Stimulated activated CD8-positive, alpha-beta memory T cell treated with anti-CD3 and anti-CD28 coated beads, Interleukin-2, amount 100 ng/mL, for 1 hour (primary cell): ENCODE measurements at places on chromosomes 2 and 18.

GRCh38 chr2:10970666-10971065, 58.9 kb downstream of the KCNF1 start:
- DNase-seq, result no peak

GRCh38 chr2:191836853-191837769, 9.8 kb downstream of the CAVIN2 start:
- no peak for DNase-seq

DNA sequence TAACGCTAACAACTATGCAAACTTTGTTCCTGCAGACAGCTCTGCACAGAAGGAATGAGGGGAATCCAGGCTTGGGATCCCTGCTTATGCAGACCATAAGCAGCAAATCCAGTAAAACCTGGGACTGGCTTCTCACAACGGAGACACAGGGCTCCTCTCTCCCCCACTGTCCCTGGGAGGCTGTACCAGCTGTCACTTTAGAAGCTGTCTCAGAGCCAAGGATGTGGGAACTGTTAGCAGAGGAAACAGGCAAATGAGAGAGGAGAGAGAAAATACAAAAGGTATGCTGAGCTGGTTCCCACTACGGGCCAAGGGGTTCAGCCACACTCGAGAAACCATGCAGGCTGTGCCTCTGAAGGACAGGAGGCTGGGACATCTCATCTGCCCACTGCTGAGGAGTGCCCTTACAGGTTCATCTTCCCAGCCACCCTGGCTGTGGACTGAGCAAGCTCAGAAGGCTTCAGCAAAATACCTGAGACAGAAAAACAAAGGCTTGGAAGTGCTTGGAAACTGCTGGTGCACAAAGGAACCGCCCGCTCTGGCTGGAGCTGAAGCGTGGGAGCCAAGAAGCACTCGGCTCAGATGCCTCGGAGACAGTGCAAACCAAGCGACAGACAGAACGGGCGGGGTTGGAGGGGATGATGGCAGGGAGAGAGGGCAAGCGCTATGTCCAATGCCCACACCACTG, 72.5 kb downstream of the FAM210A start:
- no peak for DNase-seq

DNA sequence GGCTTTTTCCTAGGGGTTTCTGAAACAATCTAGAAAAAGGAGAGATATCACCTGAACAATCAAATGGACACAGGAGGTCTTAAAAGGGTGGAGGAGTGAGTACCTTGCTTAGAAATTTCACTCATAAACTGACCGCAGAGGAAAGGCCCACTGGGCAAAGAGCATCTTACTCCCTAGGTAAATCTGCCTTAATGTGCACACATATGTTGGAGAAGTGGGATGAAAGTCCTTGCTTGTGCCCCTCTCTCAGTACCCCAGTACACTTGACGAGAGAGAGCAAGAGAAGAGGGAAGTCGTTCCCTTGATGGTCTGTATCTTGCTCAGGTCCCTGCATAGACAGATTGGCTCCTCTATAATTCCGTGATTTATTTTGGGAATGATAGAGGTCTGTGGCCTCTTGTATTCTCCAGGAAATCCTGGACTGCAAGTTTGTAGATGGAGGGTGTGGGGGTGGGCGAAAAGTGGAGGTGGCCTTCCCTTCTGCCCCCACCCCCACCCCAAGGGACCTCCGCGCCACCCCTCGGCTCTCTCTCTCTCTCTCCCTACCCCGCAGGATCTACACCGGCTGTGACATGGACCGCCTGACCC, 6.8 kb downstream of the TBR1 start:
- DNase-seq, result no peak

- no peak for DNase-seq
These were observed 71.6 kb downstream of the GNAL start for GRCh38 chr18:11760498-11761167.

GRCh38 chr2:189175869-189176433, 3.6 kb downstream of the COL5A2 start:
- DNase-seq, result no peak

DNA sequence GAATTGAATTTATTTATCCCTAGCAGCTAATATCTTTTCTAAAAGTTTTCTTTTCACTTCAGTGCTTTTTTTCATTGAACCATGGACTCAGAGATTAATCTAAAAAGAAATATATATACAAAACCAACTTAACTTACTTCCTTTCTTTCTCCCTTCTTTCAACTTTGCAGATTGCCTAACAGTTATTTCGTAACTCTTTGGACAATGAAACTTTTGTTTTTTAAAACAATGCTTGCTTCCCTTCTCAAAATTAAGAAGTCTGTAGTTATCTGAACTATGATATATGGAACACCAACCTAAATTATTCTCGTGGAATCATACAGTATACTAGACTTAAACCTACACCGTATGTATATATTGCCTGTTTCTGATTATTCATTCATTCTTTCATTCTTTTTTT, 62.9 kb downstream of the MIB1 start:
- DNase-seq, result no peak

DNA sequence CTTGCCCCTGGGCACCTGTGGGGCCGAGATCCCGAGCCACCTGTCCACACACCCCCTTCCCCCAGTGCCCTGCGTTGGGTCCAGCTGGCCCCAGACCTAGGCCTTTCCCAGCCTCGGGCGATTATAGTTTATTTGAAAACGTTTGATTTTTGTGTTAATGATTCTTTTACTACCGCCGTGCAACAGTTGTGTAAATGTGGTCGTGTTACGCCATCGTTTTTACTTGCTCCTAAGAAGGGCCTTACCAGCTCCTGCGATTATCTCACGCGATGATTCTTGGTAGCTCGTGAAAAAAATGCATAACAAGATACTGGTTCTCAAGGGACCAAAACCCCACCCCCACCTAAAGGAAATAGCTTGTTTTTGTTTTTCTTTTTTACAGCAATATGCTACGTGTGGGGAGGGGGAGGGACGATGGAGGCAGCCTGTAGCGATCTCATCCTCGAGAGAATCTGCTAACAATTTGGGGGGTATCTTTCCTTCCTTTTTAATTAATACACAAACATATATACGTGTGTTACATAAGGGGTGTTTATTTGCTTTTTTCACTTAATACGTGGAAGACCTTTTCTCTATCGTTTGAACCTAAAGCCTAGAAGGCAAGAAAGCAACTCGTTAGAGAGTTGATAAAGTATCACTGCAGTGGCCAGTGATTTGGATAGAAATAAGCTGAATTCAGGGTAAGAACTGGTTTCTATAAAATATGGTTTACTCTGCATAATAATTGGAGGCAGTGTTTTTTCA, 1.0 kb downstream of the ZDBF2 start:
- DNase-seq, result no peak

GRCh38 chr2:128545829-128546228, 227.2 kb upstream of the HS6ST1 start:
- DNase-seq, result no peak

DNA sequence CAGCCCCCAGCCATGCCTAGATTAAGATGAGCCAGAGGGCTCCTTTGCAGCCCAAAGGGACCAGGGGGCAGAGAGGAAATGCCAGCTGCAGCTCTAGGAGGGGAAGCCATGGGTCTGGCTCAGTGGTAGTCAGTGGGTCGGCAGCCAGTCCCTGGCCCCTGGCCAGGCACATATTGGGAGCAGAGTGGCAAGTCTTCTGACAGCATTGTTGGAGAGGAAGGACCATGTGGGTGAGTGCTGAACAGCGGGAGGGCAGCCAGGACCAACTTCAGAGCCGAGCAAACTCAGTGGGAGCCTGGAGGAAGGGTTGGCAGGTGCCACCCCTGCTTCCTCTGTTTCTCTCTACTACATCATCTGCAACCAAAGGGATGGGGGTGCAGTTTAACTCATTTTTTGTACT, 140.5 kb upstream of the PELI1 start:
- DNase-seq, result no peak

- DNase-seq, result no peak
These were observed 12.5 kb downstream of the NPC1 start for GRCh38 chr18:23573626-23574431.

DNA sequence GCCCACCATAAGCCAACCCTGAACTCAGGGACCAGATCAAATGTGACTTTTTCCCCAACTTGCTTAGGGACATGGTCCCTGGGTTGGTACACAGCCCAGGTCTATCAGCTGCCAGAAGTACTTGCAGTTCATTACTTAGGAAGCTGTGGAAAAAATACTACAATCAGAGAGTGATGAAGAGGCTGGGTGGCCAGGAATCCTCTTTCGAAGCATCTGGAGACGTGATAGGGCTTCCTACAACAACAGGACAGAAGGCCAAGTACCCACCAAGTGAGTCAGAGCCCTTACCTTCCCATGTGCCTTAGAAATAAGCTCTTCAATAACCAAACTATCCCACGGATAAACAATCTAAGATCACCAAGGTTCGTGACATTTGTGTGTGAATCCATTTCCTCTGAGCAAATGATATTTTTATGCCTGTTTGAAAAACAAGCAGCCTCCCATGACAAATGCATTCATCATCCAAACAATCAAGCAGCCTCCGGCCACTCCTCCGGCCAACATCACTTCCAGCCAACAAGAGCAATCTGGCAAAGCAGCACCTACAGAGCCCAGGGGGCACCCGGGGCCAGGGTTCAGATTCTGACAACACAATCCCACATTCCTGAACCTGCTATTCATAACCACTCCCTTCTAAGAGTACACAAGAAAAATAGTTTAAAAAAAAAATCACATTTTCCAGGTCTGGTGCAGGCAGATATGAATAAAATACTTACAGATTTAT, 26.4 kb downstream of the TBC1D8 start:
- no peak for DNase-seq

GRCh38 chr2:182716650-182716979, 558 bp downstream of the DNAJC10 start:
- no peak for DNase-seq

GRCh38 chr2:219430633-219431615, 3.7 kb upstream of the SPEG start:
- DNase-seq, result no peak

- DNase-seq, result no peak
These were observed 1.5 kb upstream of the ZNF397 start for GRCh38 chr18:35239314-35239713.

GRCh38 chr18:9969247-9969646, 55.4 kb downstream of the VAPA start:
- no peak for DNase-seq

DNA sequence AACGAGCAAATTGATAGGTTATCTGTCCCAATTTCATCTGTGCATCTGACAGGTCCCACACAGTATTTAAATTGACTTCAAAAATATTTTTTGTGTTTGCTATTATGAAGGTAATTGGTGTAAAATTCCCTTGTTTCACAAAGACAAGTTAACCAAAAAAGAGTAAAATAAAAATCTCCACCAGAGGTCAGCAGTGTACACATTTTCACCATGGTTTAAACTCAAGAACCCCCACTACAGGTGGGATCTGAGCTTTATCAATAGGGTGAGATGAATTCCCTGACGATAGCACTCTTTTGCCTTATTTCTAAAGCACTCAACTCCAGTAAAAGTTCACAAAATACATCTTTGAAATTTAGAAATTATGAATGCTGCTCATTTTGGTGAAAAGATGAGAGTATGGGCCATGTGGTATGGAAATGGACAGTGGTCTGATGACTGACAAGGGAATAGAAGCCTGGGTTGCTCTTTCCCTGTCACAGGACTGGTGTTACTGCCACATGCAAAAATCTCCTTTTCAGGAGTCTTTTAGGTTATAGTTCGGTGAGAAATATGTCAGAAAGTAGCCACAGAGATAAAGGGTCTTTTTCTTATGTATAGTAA, 68.0 kb downstream of the SERPINB8 start:
- DNase-seq, result no peak

DNA sequence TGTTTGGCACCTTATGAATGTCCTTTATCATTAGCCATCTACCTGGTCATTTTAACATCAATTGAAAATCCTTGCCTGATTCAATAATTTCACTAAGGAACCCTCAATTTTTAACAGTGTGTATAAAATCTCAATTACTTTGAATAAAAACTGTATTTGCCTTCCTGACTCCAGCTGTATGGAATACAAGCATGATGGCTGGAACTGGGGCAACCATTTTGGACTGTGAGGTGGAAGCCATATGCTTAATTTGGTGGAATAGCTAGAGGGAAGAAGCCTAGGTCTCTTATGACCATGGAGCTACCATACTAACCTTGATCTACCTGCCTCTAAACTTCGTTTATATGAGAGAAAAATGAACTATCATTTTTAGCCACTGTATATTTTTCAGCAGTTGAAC, 12.5 kb upstream of the RTN4 start:
- no peak for DNase-seq

GRCh38 chr2:3041841-3042600, 335.6 kb downstream of the EIPR1 start:
- no peak for DNase-seq

GRCh38 chr2:23200068-23200786, 184.8 kb upstream of the KLHL29 start:
- no peak for DNase-seq

- DNase-seq, result no peak
These were observed 166.0 kb downstream of the EHBP1 start for GRCh38 chr2:62871506-62871905.

GRCh38 chr18:23982155-23983079, 32.1 kb upstream of the TTC39C start:
- DNase-seq, result no peak

DNA sequence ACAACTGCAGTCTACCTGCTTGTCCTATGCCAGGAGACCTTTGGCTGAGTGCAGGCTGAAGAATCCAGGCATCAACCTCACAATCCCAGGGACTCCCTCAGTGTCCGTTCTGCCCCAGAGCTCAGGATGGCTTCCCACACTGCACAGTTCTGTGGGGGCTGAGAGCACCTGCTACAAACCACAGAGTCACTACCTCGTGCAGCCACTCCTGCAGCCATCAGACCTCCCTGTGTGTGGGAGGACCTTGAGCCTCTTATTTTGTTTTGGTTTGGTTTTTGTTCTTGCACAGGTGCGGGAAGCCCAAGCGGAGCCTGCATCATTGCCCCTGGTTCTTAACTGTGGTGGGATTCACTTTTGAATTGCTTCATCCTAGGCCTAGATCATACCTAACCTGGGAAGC, 31.0 kb downstream of the NAT8 start:
- no peak for DNase-seq

DNA sequence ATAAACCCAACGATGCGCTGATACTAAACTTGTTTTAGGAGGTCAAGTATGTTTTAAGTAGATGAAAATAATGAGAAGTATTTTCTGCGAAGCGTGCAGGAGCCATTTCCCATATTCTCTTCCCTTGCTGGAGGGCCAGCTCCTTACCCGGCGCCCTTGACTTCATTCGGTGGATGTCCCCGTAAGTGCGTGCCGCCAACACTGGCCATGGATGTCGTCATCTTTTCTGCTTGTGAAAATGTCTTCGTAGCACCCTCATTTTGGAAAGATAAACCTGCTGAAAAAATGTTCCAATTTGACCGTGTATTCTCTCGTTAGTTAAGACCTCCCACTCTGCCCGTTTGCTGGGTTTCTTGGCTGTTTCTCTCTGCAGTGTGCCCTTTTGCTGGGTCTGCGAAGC, 127.5 kb downstream of the RTP5 start:
- no peak for DNase-seq
